ENCODE measurements at places on chromosomes 2 and 18. TPM values are rescaled to one million over a fixed set of nuclear protein-coding genes. Genes with fewer than 3 reads are reported as not detected.

The PRKAG3 gene
- not detected for total RNA-seq

GRCh38 chr2:173254659-173255058 is 100.0 kb upstream of the CDCA7 start:
- DNase-seq: no peak

The WDR54 gene
- total RNA-seq: 33.4 TPM

The GAD1 gene
- total RNA-seq: 0.13 TPM

The WIPF1 gene
- total RNA-seq: 20.1 TPM

GRCh38 chr2:19228181-19228593 is 130.2 kb downstream of the OSR1 start:
- no peak for DNase-seq

GRCh38 chr18:40133253-40133652 is 1821.8 kb upstream of the PIK3C3 start:
- DNase-seq: no peak

DNA sequence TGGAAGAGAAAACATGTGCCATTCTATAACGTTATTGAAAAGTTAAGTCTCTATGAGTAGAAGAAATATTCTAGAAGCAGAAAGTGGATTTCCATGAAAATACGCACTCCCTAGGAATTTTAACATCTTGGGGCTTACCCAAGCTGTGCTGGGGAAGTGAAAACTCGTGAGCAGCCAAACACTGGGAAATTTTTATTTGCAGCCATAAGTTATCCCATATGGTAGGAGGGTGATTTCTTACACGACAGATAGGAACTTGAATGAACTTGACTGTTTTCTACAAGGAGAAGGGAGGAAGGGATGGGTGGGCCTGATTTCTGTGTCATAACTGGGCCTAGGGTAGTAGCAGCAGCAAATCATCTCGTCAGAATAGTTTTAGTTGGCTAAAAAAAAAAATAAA is 272.6 kb downstream of the ETAA1 start:
- no peak for DNase-seq

GRCh38 chr18:3411854-3412268 is 38.1 kb upstream of the TGIF1 start:
- peak; percentile 33 for DNase-seq

DNA sequence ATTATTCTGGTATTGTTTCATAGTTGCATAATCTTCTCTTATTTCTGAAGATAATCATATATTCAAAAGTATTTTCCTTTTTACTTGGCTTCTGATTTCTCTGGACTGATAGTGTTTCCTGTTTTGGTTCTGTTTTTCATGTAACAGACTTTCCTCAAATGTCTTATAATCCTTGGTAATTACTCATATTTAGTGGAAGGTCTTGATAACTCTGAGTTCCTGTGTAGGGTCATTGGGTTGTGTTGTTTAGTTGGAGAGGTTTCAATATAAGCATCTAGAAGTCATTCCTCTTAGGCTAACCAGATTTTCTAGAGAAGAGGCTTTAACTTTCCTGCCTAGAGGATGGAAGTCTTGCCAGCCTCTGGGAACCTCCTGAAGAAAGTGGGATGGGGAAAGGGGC is 23.8 kb downstream of the MFSD6 start:
- no peak for DNase-seq

DNA sequence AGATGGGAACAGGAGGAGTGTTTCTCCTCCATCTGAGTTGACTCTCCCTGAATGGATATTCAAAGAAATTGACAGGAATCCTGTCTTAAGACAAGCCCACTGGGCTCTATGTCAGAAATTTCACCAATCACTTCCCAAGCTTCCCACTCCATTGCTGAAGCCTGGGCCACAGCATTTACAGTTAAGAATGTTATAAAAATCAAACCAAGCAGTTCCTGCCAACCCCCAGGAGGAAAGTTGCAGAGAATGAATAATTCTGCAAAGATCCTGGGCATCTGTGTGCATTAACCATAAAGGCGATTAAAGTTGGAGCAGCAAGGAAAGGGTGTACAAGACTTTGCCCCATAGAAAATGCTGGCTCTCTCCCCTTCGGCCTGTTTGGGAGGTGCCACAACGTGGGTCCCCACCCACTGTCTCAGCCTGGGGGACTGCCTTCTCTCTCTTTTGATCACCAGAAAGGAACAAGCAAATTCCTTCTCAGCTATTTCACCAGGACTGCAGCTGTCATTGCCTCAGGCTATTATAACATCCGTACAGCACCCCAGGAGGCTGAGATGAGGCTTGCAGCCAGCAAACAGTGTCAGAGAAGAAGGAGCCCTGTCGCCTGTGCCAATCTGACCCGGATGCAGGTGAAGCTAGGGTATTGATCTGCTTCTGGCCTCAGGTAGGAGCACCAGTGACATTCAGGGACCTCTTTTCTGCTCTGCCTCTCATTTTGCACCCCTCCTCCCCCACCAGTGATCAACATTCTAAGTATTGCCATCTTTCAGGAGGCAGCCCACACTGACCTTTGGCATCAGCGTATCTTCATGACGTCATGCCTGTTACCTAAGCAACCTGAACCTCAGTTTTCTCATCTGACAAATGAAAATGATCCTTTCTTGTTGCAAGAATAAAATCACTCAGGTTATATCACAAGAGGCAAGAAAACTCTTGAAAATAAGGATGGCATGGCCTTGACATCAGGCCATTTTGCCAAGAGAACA is 219.0 kb downstream of the SH3BP4 start:
- peak; percentile 95 for DNase-seq

The TNFAIP6 gene
- 8.9 TPM for total RNA-seq

GRCh38 chr2:18479947-18480369 is 80.5 kb downstream of the RDH14 start:
- DNase-seq: peak; percentile 49

DNA sequence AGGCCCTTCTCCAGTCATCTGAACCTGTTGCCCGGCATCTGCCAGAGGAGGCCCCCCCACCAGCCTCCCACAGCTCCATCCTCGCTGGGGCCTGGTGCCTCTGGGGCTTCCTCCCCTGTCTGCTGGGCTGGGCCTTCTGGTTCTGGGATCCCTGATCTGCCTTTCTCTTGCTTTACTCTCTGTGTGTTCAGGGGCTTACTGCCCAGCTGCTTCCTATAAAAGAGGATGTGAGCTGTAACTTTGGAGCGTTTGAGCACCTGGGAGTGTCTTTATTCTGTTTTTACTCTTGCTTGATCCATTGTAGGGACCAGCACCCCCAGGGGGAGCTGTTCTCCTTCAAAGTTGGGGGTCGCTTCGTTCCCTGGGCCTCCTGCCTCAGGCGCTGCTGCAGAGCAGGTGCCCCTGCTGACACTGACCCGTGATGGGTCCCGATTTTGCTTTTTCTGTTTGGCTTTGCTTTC is 23.1 kb upstream of the FAHD2A start:
- no peak for DNase-seq

DNA sequence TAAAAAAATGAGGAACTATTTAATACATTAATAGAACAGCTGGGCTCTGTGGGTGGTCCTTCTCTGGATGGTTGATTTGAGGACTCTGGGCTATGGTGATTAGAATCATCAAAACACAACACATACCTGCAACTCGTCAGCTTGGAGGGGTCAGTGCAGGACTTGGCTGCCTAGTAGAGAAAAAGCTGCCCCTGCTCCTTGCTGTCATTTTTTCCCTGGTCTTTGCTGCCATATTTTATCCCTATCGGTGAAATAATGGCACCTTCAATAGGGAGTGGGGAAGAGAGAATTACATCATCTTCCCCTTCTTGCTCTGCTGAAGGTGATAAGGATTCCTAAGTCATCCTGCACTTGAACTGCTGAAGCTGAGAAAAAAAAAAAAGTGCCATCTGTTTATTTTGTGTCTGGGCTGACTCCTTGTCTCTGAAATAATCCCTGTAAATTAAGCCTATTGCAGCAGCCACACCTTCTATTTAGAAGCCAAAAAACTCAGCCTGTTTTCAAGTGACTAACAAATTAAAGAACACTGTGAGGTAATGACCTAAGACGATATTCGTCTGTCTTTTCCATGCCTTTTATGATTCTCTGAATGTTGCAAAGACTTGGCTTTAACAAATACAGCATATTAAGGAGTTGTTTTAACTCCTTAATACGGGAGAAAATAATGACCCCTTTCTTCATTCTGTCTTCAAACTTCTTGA is 89.3 kb downstream of the ACVR1 start:
- peak; percentile 47 for DNase-seq

DNA sequence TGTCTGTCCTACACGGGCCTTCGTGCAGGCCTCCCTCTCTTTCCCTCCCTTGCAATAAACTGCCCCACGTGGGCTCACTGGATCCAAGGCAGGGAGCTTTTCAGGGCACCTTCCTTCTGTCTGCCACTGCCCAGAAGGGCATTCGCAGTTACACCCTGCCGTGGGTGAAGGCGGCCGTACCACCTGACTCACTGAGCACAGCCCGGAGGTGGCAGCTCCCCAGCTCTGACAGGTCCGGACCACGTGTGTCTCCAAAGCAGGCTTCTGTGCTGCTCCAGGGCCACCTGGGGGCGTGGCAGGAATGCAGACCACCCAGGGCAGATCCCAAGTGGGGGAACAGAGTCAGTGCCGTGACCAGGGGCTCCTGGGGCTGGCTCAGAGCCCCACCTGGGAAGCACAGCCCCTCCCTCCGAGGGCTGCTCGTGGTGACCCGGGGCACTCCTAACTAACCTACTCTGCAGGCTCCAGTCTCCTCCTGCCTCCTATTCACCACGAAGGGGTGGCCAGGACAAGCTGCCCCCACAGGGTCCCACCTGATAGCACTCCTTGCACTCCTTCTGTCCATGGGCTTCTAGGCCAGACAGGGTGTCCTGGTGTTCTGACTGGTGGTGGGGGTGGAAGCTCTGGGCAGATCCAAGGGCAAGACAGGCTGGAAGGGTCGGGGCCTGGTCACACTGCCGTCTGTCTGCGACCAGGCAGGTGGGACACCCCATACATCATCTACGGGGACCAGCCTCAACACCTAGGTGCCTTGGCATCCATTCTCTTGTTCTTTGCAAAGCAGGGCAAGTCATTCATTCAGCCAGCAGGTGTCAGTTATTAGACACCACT is 9.7 kb downstream of the SNED1 start:
- DNase-seq: no peak

- DNase-seq: no peak
These were observed 41.8 kb upstream of the SP3 start for GRCh38 chr2:174007010-174007409.

- no peak for DNase-seq
These were observed 15.8 kb upstream of the MTCL1 start for GRCh38 chr18:8689517-8689916.

DNA sequence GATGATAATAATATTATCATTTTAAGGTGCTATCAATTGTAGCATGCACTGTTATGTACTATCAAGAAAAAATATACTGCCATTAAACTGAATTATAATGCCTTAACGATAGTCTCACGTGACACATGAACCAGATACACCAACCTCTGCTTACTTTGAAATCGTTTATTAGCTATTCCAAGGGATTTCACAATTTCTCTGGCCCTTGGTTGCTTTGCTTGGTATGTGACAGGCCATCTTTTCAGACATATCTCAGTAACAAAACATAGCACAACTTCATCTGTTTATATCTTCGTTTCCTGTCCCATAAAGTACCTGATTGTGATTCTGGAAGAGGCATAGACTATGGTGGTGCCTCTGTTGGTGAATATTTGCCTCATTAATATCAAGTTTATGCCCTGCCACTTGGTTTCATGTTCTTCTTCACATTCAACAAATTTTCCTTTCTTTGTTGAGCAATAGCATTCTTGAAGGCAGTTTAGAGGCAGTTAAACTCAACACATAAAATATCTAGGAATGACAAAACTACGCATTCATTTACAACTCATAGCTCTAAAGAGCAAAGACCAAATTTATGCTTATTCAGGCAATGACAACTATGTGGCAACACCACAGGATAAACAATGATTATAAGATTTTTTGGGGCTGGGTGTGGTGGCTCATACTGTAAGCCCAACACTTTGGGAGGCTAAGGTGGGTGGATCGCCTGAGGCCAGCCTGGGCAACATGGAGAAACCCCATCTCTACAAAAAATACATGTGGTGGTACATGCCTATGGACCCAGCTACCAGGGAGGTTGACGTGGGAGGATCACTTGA is 84.3 kb downstream of the MCFD2 start:
- DNase-seq: peak; percentile 93

DNA sequence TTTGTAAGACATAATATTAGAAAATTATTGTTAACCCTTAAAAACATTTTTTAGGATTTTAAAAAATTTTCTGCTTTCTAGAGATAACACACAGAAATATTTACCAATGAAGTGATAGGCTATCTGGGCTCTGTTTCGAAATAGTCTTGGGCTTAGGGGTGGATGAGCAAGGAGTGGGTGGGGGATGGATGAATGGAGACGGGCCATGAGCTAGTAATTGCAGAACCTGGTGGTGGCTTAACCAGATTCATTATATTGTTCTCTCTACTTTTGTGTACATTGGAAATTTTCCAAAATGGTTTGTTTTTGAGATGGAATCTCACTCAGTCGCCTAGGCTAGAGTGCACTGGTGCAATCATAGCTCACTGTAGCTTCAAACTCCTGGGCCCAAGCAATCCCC is 89.6 kb downstream of the TCF7L1 start:
- no peak for DNase-seq

DNA sequence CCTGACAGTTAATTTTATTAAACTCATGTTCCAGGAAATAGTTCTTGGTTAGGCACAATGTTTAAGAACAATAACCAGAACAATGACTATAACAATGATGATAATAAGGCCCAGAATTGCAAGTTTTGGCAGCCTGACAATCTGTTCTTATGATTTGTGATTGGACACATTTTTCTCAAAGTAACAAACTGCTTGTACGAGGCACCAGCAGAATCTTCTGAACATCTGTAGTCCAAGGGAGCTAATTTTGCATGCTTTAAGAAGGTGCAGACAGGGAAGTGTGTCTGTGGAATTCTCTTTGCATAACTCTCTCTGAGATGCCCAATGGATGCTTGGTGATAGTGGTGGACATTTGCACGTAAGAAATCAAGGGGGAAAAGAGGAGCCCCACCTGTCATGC is 709.3 kb downstream of the SLC4A3 start:
- DNase-seq: no peak

GRCh38 chr18:36309436-36310391 is 12.2 kb downstream of the FHOD3 start:
- DNase-seq: peak; percentile 98

DNA sequence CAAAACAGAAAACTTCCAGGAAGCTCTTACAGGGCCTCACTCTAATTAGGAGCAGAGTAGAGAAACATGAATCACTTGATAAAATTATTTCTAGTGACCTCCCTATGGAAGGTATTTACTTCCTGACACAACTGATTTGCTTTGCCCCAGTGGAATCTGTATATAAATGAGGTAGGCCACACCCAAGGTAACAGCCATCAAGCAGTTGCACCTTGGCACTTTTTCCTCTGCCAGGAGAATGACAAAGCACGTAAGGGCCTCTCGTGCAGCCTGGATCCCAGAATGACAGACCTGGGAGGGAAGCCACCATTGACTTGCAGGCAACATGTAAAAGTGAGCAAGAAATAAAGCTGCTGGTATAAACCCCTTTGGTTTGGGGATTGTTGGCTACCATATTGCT is 620.0 kb upstream of the SLC39A10 start:
- DNase-seq: no peak

Data from GM23248 (cell line).